Adipocyte (in vitro differentiated cells): ENCODE measurements at places on chromosomes 2 and 18.

DNA sequence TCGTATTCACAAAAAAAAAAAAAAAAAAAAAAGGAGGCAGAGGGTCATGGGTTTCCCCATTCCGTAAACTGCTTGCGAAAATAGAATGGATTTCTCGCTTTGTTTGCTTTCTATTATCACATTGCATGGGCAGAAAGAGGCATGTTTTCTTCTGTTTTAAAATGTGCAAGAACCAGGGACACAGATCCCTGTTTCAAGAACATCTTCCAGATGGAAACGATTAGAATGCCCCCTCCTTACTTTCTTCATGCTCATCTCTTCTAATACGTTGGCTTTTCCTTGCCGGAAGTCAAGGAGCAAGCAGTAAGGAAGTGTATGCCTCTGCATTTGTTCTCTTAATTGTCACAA is 51.0 kb upstream of the ZNF516 start:
- DNase-seq: peak; percentile 45

GRCh38 chr2:228066126-228066798 is 115.2 kb downstream of the SPHKAP start:
- DNase-seq: no peak

DNA sequence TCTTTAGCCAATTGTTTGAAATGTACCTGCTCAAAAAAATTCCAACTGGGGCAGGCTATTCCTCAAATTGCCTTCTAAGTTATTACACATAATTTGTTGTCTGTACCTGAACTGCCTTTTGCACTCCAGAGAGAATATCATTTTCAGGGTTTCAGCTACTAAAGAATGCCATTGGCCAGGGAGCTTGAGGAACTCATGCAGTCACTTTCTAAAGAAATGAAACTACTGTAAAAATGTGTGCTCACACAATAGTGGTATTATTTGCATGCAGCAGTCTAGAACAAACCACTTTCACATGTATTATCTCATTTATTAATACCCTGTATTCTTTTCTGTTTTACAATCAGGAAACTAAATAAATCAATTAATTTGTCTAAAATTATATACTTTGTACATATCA is 152.2 kb downstream of the PID1 start:
- no peak for DNase-seq

- DNase-seq: peak; percentile 90
Observed at GRCh38 chr18:23689031-23689615, at the start of gene LAMA3. LAMA3 (plus strand) TSS chr18:23689453; CDS start chr18:23689684, 231 bp downstream.

- no peak for DNase-seq
Observed at GRCh38 chr18:66575263-66575662, 28.6 kb downstream of the CDH19 start.

DNA sequence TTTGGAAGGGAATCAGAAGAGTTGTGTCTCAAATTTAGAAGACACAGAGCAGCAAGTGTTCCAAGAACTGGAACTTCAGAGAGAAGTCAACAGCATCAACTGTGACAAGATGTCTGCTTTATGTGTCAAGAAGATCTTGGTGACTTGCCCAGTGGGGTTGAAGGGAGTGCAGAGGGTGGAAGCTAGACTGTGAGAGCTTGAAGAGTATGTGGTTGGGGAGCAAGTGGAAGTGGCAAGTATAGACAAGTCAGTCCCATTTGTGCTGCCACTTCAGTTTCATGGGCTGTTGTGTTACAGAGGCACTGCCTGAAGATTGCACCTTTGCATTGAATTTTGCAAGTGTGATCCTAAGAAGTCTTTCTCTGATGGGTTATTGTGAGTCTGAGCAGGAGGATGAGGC is 68.7 kb upstream of the MC2R start:
- no peak for DNase-seq

- no peak for DNase-seq
Observed at GRCh38 chr2:218022131-218022850, 19.5 kb upstream of the TNS1 start.

GRCh38 chr2:149954981-149955600 is 367.5 kb upstream of the MMADHC start:
- no peak for DNase-seq

DNA sequence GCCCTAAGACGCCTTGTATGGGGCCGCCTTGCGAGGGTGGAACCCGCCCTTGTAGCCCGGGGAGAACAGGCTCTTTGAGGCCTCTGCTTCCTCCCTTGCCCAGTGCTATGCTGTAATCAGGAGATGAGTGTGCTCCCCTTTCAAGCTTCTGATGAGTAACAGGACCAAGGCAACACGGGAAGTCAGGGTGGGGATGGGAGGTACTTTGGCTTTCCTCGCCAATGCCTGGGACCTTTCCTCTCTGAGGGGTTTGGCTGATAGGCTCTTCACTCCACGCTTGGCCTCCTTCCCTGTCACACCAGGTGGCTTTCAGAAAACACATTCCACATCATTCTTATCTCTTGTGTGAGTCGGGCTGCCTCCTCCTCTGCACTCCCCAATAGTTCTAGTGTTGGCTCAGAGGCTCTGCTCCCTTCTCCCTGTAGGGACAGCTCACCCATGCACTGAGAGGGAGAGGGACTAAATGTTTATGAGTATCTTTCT is 223.7 kb upstream of the TRIB2 start:
- peak; percentile 38 for DNase-seq

GRCh38 chr2:10331702-10332401 is 29.1 kb downstream of the HPCAL1 start:
- DNase-seq: no peak

DNA sequence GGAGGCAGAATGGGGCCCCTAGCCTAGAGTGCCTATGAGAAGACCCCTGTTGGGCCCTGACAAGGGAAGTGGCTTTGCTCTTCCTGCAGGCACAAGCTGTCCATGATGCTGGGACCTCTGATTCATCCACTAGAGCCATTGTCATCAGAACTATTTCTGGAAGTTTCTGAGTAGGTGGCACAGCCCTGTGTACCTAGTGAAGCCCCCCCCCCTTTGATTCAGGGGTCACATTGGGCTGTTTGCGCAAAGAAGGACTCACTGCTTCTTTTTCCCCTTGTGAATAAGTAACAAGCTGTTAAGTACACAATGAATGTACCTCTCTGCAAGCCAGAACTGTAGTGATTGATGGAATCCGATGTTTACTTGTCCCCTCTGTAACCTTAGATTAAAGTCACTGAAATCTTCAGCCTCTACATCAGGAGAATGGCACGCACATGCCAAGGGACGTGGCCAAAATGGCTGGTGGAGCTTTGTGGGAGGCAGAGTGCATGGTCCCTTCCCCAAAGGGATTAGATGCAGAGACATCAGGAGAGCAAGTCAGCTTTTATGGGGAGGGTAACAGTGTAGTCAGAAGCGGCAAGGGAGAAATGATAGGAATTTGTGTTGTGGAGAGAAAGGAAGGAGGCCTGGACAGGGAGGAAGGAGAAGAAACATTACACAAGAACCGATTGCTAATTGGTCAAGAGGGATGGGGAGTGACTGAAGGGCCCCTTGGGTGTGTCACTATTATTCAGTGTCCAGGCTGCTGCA is 267.6 kb upstream of the RAB12 start:
- DNase-seq: peak; percentile 70

DNA sequence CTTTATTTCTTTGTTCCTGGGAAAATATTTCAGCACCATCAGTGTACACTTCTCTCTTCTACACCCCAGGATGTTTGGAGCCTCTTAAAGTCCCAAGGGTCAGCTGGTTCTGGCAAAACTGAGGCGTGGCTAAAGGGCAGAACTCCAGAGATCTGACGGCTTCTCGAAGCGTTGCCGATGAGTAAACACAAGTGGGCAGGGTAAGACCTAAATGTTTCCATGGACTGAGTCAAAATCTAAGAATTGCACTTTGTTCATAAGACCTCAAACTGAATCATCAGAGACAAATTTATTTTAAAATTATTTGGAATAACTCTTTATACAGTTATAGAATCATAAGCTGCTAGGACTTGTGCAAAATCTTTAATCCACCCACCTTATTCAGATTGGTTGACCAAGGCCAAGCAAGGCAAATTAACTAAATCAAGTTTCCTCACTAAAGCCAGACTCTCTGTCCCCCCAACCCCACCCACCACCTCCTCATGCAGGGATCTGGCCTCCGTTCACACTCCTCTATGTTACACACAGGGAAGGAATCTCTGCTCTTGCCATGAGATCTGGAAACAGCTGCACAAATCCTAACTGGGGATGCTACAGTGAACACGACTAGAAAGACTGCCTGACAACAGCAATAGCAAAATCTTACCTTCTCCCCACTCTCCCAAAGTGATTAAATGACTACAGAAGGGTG is 342.6 kb upstream of the KLHL29 start:
- DNase-seq: peak; percentile 1

DNA sequence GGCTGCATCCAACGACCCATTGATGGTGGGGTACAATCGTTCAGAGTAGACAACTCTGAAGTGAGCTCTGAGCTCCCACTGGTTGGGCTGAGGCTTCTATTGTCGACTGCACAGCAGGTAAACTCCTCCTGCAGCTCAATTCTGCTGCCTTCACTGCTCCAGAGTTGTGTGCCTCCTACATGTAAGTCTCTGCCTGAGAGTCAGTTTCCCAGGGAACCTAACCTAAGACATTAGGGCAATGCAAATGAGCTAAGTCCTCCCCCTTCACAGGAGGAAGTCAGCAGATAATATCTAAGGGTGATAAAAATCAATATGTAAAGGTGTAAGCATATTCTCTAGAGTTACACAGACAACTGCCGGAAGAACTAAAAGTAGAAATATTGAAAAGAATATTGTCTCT is 22.5 kb upstream of the ACYP2 start:
- no peak for DNase-seq

DNA sequence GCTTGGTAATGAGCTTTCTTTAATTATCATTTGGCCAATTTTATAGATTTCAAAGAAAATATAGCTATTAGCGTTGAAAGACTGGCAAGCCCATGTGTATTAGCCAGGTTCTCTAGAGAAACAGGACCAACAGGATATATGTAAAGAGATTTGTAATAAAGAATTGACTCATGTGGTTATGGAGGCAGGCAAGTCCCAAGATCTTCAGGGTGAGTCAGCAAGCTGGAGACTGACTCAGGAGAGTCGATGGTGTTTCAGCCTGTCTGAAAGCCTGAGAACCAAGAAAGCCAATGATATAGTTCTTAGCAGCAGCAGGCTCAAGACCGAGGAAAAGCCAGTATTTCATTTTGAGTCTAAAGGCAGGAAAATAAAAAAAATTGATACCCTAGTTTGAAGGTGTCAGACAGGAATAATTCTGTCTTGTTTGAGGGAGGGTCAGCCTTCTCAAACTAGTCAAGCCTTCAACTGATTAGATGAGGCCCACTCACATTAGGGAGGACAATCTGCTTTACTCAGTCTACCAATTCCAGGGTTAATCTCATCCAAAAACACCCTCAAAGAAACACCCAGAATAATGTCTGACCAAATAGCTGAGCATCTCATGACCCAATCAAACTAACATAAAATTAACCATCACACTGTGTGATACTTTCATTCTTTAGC is 78.3 kb upstream of the CRIM1 start:
- peak; percentile 50 for DNase-seq

- DNase-seq: peak; percentile 50
Observed at GRCh38 chr2:170324640-170325046, 146.7 kb downstream of the MYO3B start.

DNA sequence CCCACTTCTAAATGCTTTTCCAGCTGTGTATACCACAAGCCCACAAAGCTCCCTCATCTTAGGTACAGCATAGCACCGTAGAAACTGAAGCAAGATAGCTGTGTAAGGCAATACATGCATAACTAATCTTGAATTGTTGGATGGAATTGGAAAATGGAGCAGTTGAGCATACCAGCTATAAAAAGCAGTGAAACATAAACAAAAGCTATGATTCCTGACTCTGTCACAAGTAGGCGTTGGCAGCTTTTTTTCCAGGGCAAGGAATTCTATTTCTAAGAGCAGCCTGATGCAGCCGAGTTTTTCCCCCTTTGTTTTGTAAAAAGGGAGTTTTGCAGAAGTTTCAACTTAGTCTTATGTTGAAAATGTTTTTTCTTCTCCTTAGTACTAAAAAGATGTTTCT is 32.4 kb downstream of the MOGAT1 start:
- DNase-seq: peak; percentile 81

DNA sequence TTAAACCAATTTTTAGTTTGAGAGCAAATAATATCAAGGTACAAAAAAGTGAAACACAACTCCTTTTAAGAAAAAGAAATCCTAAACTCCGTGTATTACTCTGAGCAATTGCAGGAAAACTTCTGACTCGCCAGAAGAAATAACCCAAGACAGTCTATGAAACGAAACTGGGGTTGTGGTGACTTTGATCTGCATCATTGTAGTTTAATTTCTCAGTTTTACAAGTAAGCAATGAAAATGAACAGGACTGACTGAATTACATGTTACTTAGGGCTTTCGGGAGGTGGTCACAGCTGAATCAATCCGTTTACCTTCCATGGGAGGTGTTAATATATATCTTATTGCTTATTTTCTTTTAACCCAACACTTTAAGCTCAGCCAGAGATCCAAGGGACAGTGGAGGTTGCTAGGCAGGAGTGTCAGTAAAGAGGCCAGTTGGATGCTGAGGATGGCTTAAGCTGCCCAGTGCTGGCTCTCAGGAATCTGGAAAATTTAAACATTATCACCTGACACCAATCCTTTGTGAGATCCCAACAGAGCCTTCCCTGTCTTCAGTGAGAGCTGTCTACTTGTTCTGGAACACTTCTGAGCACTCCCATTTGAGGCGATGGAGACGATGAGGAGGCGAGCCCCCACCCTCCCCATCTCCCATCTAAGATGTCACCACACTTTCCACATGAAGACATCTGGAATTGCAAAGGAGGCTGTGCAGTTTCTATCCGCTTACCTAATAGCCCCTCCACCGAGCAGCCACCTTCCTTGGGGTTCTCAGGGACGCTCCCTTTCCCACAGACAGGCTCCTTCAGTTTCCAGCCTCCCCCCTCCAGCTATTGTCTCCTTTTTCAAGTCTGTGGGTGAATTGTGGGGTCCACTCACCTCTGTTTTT is 3.6 kb upstream of the RAB31 start:
- DNase-seq: no peak

DNA sequence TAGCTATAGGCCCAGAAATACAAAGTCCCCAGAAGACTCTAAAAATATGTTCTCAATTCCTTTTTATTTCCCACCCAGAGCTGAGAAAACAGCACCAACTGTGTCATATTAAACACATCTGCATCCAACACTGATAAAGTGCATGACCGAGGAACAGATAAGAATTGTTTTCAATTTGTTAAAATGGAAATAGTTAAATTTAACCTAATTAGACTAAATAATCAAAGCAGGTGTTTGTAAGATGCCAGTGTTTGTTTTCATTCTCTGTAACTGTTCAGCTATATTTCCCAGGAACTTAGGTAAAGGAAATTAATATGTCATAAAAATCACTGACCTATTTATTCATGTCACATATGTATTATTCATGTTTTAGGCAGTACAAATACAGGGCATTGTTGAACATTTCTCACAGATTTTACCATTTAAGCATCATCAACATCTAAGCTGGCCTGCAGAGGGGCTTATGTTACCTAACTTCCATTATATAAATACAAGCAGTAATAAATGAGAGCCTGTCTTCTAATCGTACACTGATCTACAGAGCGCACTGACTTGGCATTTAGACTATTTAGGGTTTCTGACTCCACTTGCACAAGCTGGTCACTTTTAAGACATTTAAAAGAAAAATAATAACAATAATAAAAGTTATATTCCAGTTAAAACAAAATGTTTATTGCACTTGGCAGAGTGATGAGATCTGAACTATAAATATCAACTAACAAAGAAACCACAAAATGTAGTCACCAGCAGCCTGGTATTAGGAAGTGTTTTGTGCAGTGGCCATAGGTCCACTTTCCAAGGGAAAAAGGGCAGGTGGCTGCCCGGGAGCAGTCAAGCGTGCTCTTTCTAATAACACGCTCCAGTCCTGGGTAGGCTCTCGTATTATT is 86.6 kb upstream of the ZFP36L2 start:
- DNase-seq: peak; percentile 86
